ENCODE measurements at places on chromosomes 6 and 20.

GRCh38 chr6:5202941-5203340 is 57.8 kb downstream of the LYRM4 start:
- DNase-seq = no peak

DNA sequence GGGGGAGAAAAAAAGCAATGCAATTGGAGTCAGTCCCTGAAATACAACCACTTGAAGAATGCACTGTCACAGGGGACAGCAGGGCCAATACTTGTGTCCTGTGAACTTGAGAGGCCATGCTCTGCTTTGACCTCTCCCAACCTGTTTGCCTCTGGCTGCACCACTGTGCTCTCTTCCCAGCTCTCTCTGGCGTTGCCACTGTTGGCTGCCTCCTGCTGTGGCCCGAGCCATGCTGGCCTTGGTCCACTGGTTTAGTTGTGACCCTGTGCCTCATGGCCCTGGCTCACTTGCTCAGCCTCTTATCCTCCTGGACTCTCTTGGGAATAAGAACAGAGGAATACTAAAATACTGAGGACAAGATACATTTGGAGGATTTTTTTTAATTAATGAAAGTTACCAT is 14.5 kb upstream of the FBXO30 start:
- DNase-seq = no peak

- no peak for DNase-seq
These were observed 9.0 kb upstream of the HINT3 start for GRCh38 chr6:125947615-125948014.

DNA sequence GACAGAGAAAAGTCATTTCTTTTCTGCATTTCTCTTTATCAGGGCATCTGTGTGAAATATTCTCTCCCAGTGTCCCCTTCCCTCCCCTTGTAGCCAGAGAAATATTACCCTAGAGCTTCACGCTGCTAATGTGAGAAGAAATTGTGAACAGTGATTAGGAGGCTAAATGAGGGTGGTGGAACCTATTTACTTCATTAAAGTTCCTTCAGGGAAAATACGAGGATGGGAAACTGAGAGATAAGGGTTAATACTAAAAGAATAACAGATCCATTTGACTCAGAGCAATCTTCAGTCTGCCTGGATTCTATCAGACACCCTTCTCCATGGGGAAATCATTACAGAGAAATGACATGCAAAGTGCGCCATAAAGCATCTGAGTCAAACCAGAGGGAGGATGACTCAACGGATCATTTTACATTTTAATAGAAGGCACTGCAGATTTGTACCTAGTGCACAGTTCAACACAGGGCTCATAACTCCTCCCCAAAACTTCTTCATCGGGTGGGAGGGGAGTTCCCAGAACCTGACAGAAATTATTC is 131.3 kb downstream of the GJA10 start:
- DNase-seq = peak; percentile 69

DNA sequence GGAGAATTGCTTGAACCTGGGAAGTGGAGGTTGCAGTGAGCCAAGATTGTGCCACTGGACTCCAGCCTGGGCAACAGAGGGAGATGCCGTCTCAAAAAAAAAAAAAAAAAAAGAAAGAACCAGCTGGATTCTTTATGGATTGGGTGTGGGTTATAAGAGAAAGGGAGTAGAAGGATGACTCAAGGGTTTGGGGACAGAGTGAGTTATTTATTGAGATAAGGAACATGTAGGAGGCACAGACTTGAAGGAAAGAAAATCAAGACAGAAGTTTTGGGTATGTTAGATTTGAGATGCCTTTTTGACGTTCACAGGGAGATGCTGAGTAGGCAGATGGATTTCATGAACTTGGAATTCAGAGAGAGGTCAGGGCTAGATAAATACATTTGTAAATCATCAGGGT is 47.6 kb downstream of the KIZ start:
- no peak for DNase-seq

DNA sequence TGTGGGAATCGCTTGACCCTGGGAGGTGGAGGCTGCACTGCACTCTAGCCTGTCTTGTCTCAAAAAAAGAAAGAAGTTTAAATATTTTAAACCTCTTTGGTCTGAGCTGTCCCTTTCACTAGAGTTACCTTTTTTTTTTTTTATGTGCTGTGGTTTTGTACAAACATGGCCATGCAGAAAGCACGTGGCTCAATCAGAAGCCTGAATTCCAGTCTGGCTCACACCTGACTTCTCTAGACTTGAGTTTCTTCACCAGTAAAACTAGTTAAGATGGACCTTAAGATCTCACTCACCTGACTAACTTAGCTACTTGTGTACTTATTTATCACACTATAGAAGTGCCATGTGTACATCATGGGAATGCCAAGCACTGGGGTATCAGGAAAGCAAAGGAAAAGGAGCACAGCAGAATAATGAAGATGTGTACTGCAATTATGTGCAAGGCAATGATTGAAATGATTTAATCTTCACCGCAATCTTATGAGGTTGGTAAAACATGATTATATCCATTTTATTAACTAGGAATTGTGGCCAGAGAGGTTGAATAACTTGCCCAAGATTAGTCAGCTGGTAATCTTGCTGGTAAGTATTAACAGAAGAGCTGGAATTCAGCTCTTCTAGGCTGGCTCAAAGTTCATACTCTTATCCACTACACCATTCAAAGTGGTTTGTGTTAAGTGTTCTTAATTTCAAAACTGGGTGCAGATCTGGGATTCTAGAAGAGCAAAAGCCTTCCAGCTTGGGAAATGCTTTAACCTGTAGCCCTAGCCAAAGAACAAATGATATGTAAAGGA is 10.7 kb downstream of the HMGN3 start:
- no peak for DNase-seq

DNA sequence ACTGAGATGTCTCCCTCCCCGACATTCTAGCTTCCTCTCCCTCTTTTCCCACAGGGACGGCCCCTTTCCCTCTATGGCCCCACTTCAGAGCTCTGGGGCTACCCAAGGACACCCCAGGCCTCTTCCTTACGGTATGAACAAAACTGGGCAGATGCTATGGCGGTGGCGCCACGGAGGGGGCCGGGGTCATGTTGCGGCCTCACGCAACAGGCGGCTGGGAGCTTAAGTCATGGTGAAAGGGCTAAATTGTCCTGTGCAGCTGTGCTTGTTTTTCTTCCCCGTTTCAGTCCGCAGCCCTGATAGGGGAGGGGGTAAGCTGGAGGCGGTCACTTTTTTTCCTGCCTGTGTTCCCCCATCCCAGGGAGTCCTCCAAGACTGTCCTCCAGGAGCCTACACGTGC is 17.6 kb upstream of the KIAA1755 start:
- peak; percentile 46 for DNase-seq

- DNase-seq = no peak
These were observed 83.2 kb upstream of the EYA4 start for GRCh38 chr6:133157995-133158394.
